ENCODE measurements at places on chromosomes 12 and 14.
A peak's percentile ranks its signal among the peaks of the same experiment; 100 is the strongest.

DNA sequence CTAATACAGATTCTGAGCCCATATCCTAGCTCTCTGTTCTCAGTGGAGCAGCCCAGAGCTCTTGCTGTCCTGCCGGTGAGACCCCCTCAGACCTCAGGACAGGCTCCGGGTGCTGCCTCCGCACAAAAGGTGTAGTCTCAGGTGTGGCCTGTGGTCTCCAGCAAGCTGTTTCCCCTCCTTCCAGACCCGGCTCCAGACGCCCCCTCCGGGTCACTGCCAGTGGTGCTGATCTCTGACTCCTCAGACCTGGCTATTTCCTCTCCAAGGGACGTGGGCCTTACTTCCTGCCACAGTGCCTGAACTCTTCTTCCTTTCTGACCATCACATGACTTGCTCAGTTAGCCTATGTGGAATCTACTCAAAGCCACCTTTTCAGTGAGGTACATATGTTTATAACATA, 337.5 kb downstream of the GLT1D1 start:
- DNase-seq, result no peak

DNA sequence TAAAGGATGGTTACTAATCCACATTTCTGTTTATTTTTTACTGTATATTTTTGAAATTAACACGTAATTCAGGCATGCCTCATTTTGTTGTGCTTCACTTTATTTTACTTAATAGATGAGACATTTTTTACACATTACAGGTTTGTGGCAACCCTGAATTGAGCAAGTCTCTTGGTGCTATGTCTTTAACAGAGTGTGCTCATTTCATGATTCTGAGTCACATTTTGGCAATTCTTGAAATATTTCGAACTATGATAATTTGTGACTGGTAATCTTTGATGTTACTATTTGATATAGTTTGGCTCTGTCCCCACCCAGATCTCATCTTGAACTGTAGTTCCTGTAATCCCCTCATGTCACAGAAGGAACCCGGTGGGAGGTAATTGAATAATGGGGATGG, 1120.5 kb upstream of the FLRT2 start:
- no peak for DNase-seq

DNA sequence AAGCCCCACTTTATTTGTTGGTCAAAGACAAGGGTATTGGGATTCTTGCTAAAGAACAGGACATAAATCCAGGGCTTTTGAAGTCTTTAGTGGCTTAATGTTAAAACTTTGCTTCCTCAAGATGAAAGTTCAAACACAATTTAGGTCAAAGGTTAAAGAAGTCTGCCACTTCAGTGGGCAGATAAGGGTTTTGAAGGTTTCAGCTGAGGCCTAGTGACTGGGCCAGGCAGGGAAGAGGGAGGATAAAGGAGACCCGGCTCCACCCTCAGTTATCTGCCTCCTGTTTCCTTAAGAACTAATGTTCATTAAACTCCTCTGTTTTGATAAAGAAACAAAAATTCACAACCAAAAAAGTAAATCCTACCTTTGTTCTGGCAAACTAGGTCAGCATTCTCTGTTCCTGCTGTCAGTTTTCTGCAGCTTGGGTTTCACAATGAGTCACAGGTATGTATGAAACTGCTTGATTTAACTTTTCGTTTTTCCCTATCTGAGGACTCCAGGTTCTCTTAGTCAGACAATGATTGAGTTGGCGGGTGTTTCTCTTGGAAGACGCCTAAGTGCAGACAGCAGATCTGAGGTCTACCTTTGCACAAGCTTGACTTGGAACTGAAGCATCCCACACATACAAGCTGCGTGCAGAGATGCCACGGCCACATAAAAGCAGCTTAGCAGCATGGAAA, 208.3 kb downstream of the EXOC5 start:
- no peak for DNase-seq

DNA sequence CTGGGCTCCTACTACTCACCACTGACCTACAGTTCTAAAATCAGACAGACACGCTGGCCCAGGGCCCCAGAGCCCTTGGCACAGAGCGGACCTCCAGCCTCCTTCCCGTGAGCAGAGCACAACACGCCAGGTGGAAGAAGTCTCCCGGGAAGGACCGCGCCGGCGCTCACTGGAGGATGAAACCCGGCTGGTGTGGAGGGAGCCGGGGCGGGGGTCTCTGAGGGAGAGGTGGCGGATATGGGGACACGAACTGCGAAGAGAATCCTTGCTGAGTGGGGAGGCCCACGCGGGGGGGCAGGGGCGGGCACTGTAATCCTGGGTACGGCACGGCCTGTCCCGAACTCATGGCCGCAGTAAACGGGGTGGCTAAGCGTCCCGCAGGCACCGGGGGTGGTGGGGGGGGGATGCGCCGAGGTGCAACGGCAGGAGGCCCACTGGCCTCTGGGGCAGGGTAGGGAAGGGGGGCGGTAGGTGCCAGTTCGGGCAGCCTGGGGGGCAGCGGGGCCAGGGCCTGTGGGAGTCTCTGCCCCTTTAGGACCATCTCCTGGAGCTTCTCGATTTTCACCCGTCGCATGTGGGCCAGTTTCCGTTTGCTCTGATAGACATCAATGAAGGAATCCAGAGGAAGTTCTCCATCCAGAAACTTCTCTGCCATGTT, 28.8 kb downstream of the VPS37B start:
- no peak for DNase-seq

- DNase-seq, result no peak
Measured at GRCh38 chr14:25048170-25049016, 1.6 kb downstream of the STXBP6 start.

GRCh38 chr12:76757694-76758093, 6.2 kb upstream of the ZDHHC17 start:
- DNase-seq, result no peak

GRCh38 chr14:77613201-77613600, 3.2 kb downstream of the SPTLC2 start:
- no peak for DNase-seq

DNA sequence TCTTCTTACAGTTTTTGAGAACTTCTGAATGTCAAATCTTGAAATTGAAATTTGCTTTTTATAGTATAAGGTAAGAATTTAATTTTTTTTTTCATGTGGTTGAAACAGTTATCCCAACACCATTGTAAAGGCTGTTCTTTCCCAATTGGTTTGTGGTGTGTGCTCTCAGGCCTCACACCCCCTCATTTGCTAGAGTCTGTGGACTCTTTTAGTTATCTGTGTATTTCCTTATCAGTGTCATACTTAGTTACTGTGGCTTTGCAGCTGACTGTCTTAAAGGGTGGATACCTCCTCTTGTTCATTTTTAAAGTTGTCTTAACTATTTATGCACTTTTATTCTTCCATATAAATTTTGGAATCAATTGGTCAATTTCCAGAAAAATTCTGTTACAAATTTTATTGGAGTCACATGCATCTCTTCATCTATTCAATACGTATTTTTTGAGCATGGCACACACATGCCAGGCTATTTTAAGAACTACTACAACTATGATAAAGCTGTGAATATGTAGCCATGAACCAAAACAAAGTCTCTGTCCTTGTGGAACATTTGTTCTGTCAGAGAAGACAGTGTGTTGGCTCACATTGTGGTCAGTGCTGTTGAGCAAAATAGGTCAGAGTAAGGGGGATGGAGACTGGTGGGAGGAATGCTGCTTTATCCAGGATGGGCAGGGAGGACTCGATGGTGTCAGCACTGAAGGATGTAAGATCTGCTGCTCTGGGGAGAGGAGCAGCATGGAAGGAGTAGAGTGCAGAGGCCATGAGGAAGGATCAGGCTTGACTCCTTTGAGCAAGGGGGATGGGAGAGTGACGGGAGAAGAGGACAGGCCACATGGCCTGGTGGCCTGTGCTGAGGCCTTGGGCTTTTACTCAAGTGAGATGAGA, 24.1 kb downstream of the FGF23 start:
- DNase-seq, result no peak

GRCh38 chr14:21300892-21301291, 21.0 kb downstream of the RPGRIP1 start:
- no peak for DNase-seq

DNA sequence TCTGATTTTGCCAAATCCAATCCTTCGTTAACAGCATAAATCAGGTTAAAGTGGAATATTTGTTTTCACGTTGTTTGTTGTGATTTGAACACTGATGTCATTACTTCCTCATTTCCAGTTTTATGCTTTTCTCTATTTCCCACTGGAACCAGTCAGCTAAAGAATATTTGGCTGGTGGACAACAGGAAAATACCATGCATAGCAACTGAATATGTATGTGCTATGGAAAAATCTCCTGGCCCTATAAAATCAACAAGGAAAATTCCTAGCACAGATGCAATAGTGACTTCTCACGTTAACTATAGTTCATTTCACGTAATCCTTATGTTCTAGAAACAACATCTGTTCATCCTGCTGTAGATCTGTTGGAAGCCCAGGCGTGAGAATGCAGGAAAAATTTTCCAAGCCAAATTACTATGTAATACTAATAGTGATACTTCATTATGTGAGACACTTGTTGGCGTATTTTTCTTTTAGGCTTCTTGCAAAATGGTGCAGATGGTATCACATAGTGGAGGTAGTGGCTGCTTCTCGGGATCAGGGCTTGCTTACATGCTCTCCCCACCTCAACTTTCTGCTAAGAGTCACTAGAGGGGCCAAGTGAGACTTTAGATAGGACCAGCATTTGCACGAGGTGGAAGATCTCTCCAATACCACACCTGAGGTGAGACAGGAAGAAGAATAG, 86.3 kb upstream of the USP44 start:
- DNase-seq, result no peak

DNA sequence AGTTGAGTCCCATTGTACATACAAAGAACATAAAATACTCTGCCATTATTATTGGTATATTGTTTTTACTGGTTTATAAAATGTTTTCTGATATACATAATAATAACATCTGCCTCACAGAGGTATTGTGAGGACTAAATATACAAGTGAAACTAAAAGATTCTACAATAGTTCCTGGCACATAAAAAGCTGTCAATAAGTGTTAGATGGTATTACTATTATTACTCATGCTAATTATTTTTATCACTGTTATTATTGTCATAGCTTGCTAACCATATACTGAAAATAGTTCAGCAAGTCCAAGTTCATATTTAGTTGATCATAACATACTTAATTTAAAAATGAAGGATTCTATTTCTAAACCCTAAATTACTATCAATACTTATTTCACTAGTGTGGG, 34.4 kb downstream of the BTG1 start:
- DNase-seq, result no peak

DNA sequence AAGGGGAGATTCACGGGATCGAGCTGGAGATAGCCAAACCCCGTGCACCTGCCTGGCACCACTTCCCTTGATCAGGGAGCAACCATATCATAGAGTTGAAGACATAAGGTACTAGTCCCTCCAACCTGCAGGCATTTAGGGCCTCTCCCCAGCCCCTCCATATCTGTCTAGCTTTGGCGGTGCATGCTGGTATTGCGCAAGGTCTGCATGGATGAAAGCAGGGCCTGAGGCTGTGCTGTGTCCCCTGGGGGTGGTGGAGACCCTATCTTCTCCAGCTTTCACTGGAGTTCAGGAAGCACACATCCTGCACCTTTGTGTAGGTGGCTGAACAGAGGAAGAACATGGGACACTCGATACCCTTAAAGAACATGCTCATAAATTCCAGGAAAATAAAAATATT, 46.9 kb downstream of the KCTD10 start:
- no peak for DNase-seq

- no peak for DNase-seq
Measured at GRCh38 chr12:13940335-13940865, 41.0 kb downstream of the GRIN2B start.

- DNase-seq, result no peak
Measured at GRCh38 chr12:15520083-15520482, 197.8 kb downstream of the PTPRO start.

GRCh38 chr14:34187061-34187460, 236.2 kb upstream of the EGLN3 start:
- DNase-seq, result no peak

GRCh38 chr12:105221583-105222283, 14.2 kb downstream of the APPL2 start:
- DNase-seq, result peak; percentile 60

GRCh38 chr12:9669534-9669933, at the start of gene CLEC2D:
Gene CLEC2D (plus strand): TSS chr12:9669713. CDS start chr12:9669735, 22 bp downstream.
- no peak for DNase-seq

DNA sequence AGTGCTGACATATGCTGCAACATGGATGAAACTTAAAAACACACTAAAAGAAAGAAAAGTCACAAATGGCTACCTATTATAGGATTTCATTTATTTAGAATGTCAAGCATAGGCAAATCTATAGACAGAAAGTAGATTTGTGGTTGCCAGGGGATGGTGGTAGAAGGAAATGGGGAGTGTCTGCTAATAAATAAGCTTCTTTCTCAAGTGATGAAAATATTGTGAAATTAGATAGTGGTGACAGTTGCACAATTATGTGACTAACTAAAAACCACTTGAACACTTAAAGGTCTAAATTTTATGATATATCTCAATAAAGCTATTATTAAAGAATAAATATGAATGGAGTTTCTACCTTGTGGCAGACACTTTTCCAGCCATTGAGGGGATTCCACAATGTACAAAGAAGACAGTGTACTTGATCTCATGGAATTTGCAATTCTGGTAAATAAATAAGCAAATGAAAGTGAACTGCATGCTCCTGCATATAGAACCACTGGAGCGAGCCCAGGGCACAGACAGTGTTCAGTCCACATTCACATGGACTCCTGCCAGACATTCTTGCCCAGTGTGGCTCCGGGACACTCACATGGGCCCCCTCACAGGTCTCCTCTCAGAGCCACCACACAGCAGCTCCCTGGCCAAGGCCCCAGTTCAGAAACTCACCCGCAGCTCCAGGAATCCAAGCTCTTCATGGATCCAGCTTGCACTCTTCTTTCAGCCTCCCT, 107.1 kb upstream of the ARID2 start:
- DNase-seq, result no peak

GRCh38 chr14:22822016-22822570, 6.9 kb upstream of the SLC7A7 start:
- no peak for DNase-seq

GRCh38 chr12:106774808-106775524, 484 bp downstream of the RIC8B start:
- no peak for DNase-seq

DNA sequence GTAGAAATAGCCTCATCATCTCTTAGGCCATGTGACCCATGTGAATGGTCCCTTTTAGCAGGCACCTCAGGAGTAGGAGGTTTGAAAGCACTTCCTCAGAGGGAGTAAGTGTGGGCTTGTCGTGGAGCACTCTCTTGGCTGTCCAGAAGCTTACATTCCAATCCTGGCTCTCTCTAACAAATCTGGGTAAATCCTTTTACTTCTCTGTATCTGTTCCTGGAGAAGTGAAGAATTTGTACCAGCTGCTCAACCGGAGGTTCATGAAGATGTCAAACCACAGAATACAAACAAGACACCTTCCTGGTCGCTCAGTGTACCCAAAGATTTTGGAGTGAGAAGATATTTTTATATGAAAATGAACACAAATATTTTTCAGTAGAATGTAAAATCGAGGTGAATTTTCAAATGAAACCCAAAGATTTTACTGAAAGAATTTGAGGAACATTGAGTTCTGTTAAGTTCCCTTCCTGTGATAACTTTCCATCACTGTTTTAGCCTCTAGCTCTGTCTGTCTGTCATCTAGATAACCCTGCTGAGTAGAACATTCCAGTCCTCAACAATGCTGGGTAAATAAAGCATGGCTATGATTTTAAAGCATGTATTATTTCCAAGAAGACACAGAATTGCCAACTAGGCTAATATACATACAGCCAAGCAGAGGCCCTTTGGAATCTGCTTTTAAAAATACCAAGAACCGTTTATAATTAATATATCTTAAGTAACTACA, 263.9 kb upstream of the RGS6 start:
- DNase-seq, result no peak

All from NCI-H187 (cell line).